ENCODE measurements at places on chromosomes 3 and 15.

DNA sequence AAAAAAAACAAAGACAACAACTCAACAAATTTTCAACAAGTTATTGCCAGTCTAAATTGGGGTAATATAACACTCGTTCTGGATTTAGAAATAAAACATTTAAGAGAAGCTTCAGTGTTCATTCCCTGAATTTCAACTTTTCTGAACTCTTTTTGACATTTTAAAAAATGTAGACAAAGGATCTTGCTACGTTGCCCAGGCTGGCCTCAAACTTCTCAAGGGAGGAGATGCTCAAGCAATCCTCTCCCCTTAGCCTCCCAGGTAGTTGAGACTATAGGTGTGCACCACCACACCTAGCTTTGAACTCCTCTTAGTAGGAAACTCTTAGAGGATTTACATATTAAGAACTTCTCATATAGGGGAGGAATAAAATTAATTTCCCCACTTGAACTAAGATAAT is 91.9 kb downstream of the AKAP13 start:
- no peak for DNase-seq

DNA sequence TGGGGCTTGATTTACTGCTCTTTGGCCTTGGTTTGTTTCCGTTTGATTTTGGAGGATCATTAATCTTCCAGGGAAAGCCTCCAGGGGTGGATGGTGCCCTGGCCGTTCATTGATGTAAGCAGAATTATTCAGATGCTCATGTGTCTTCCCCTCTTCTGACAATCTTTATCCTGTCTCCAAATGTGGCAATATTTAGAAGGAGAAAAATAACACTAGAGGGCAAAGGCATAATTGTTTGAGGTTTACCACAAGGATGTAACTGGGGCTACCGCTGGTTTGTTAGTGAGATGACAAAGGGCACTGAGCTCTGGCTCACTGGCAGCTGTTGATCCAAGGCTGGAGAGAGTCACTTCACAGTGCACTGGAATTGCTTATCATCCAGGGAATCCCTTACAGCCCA is 18.2 kb upstream of the PLCL2 start:
- DNase-seq: no peak

DNA sequence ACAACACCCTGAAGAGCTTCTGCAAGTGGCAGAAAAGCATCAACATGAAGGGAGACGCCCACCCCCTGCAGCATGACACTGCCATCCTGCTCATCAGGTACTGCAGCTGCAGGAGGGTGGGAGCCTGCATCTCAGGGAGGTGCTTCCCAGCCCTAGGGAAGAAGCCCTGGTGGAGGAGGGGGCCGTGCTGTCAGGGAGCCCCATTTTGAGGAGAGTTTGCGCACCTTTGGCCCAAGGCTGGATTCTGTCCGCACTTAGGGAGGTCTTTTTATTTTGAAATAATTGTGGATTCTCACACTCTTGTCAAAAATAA is 42.1 kb downstream of the SAXO2 start:
- no peak for DNase-seq

DNA sequence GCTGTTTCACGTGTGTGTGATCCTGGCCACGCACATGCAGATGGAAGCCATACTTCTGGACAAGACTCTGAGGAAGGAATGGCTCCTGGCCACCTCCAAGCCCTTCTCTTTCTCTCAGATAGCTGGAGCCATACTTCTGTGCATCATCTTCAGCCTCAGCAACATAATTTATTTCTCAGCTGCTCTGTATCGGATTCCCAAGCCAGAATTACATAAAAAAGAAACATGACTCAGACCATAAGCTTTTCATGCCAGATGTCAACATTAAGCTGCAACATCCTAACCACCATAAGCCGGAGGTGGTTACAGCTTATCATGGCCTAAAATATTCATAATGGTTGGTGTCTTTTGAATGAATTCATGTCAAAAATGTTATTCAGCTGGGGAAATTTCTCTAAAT is 10.6 kb upstream of the KIF23 start:
- DNase-seq: no peak

DNA sequence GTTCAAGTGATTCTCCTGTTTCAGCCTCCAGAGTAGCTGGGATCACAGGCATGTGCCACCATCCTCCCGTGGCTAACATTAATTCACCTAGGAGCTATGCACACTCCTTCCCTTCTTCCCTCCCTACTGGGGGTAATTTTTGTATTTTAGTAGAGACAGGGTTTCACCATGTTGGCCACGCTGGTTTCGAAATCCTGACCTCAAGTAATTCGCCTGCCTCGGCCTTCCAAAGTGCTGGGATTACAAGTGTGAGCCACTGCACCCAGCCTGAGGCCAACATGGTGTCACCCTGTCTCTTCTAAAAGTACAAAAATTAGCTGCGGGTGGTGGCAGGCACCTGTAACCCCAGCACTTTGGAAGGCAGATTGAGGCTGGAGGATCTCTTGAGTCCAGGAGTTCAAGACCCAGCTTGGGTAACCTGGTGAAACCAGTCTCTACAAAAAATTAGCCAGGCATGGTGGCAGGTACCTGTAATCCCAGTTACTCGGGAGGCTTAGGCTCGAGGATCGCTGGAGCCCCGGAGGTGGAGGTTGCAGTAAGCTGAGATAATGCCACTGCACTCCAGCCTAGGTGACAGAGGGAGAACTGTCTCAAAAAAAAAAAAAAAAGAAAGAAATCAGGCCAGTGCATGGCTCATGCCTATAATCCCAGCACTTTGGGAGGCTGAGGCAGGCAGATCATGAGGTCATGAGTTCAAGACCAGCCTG is 6.1 kb downstream of the RNU5B-1 start:
- no peak for DNase-seq

All from stimulated activated CD4-positive, alpha-beta T cell treated with anti-CD3 and anti-CD28 coated beads, Interleukin-1b, Interleukin-23, amount 100 ng/mL, for 1 hour (primary cell).